ENCODE measurements at places on chromosomes 5 and 9. TPM values are rescaled to one million over a fixed set of nuclear protein-coding genes. Genes with fewer than 3 reads are reported as not detected.

DNA sequence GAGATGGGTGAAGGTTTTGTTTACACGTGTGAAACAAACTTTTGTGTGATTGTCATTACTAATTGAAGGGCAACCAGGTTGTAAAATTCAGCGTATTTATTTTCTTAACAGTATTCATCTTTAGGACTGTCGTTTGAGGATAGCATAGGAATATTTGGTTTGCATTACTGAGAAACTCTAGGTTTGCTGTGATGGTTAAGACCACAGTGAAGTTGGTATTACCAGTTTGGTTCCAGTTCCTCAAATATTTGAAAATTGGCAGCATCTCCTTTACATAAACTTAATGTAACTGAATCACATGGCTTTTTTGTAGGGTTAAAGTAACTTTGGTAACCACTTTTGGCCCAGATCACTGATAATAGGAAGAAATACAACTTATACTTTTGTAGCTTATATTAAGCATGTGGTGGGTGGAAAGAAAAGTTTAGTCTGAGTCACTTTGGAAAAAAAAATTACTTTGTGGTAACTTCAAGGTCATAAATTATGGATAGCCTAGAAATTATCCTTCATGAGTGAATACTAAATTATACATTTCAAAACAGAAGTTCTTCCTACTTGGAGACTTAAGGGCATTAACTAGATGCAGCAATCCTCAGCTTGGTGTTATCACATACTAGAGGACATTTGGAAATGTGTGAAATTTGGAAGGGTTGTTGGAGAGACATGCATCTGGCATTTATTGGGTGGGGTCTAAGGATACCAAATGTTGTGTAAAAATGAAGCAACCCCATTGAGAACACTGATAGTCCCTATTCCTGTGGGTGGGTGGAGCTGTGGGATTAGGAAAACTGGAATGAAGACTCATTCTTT is 33.9 kb downstream of the G3BP1 start:
- H3K27ac ChIP-seq, result no peak overlapping the region
- no peak for DNase-seq
- no peaks in the 10 kb centered on the region for H3K4me1 ChIP-seq
- peaks cover 6% of the 10 kb centered on the region for H3K36me3 ChIP-seq

- H3K27ac ChIP-seq, result no peak overlapping the region
- H3K4me3 ChIP-seq, result no peak overlapping the region
- no peaks in the 10 kb centered on the region for H3K27me3 ChIP-seq
Measured at GRCh38 chr9:71854811-71855210, 56.2 kb downstream of the ABHD17B start.

GRCh38 chr9:36101916-36102741 is 34.4 kb upstream of the GLIPR2 start:
- no peaks in the 10 kb centered on the region for H3K36me3 ChIP-seq
- H3K4me3 ChIP-seq, result no peak overlapping the region
- H3K27ac ChIP-seq, result no peak overlapping the region
- no peak for DNase-seq

DNA sequence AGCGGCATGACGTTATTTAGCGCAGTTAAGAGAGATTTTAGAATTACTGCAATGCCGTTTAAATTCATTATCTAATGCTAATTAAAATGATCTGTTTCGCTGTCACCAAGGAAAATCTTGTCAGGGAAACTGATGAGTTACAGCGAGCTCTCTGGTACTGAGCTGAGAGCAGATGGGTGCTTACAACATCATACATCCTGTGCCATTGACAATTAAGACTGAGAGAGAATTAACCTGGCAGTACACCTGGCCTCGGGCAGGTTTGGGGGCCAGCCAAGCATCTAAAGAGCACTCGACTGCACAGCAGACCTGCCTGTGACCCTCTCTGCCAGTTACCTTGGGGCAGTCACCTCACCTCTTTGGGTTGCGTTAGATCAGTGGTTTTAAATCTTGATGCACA is 55.0 kb downstream of the PUM3 start:
- DNase-seq, result no peak
- H3K4me1 ChIP-seq, result no peaks in the 10 kb centered on the region

- H3K4me1 ChIP-seq, result no peaks in the 10 kb centered on the region
- DNase-seq, result no peak
- H3K27ac ChIP-seq, result no peak overlapping the region
- H3K27me3 ChIP-seq, result no peaks in the 10 kb centered on the region
- no peaks in the 10 kb centered on the region for H3K36me3 ChIP-seq
- no peak overlapping the region for H3K4me3 ChIP-seq
Measured at GRCh38 chr5:112554101-112554977, 135.3 kb upstream of the EPB41L4A start.

- no peaks in the 10 kb centered on the region for H3K4me1 ChIP-seq
- no peak overlapping the region for H3K27ac ChIP-seq
- H3K4me3 ChIP-seq, result no peak overlapping the region
Measured at GRCh38 chr5:51380603-51381207, 2.5 kb upstream of the ISL1 start.

GRCh38 chr5:135208903-135209721 is 175.1 kb upstream of the PITX1 start:
- no peaks in the 10 kb centered on the region for H3K36me3 ChIP-seq
- DNase-seq, result no peak
- no peak overlapping the region for H3K27ac ChIP-seq
- H3K4me1 ChIP-seq, result no peaks in the 10 kb centered on the region
- H3K4me3 ChIP-seq, result no peak overlapping the region

DNA sequence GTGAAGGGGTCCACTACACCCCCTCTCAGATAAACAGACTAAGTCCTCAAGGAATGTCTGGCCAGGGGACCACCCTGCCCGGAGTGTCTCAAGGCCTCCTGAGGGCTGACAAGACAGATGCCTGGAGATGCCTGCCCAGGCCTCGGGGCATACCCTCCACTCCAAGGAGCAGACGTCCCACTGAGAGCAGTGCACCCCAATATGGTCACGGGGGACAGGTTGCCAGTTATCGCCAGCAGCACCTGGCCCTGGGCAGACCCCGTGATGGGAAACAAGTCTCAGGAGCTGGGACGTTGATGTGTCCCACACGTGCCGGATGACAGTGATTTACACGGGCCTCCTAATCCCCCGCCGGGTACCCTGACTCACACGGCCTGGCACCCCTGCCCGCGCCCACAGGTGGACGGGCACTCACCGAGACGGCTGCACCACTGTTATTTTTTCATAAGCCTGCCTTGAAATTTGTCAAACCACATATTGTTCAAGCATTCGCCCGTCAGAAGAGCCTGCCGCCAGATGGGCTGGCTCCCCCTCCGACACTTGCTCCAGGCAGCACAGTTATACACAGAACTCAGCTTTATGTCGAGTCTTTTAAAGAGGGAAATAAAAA is 43.9 kb downstream of the BARX1 start:
- H3K27ac ChIP-seq, result no peak overlapping the region
- H3K27me3 ChIP-seq, result peaks cover 43% of the 10 kb centered on the region

GRCh38 chr5:102313912-102314311 is 17.8 kb upstream of the SLCO4C1 start:
- H3K27me3 ChIP-seq, result no peaks in the 10 kb centered on the region
- H3K36me3 ChIP-seq, result no peaks in the 10 kb centered on the region
- DNase-seq, result no peak
- no peak overlapping the region for H3K27ac ChIP-seq
- H3K4me3 ChIP-seq, result no peak overlapping the region

- DNase-seq, result no peak
- no peak overlapping the region for H3K4me3 ChIP-seq
- no peaks in the 10 kb centered on the region for H3K4me1 ChIP-seq
- H3K27me3 ChIP-seq, result no peaks in the 10 kb centered on the region
Measured at GRCh38 chr5:159850160-159850559, 66.1 kb upstream of the ADRA1B start.

DNA sequence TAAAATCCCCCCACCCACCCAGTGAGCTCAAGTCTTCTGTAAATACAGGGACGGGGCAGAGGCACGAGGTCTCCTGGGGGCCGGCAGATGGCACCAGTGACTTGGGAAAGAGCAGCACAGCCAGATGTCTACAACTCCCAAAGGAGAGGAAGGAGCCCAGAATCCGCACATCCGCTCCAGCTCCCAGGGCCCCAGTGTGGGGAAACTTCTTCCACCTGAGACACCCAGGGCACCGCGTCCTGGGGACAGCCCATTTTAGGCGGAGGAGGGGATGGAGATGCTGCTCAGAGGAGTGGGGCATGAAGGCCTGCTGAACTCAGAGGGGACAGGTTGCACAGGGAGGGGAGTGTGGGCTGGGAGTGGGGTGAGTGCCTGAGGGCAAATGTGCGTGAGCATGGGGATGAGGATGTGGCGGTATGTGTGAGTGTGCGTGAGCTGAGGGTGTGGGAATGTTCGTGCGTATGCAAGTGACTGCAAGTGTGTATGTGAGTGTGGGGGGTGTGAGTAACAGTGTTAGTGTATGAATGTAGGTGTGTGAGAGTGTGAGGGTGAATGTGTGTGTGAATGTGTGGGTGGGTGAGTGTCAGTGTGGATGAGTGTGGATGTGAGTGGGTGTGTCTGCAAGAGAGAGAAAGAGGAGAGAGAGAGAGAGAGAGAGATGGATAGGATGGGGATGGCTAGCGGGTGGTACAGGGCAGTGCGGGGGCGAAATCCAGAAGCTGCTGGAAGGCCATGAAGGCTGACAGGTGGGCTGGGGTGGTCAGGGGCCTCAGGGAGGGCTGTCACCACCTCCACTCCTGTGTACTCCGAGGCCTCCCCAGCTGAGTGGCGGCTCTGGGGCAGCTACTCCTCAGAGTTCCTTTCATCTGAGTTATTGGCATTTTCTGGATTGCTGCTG is 63.5 kb downstream of the DUSP1 start:
- DNase-seq, result no peak
- H3K27ac ChIP-seq, result no peak overlapping the region
- H3K27me3 ChIP-seq, result no peaks in the 10 kb centered on the region
- H3K4me1 ChIP-seq, result peaks cover 2% of the 10 kb centered on the region
- H3K36me3 ChIP-seq, result no peaks in the 10 kb centered on the region
- no peak overlapping the region for H3K4me3 ChIP-seq

DNA sequence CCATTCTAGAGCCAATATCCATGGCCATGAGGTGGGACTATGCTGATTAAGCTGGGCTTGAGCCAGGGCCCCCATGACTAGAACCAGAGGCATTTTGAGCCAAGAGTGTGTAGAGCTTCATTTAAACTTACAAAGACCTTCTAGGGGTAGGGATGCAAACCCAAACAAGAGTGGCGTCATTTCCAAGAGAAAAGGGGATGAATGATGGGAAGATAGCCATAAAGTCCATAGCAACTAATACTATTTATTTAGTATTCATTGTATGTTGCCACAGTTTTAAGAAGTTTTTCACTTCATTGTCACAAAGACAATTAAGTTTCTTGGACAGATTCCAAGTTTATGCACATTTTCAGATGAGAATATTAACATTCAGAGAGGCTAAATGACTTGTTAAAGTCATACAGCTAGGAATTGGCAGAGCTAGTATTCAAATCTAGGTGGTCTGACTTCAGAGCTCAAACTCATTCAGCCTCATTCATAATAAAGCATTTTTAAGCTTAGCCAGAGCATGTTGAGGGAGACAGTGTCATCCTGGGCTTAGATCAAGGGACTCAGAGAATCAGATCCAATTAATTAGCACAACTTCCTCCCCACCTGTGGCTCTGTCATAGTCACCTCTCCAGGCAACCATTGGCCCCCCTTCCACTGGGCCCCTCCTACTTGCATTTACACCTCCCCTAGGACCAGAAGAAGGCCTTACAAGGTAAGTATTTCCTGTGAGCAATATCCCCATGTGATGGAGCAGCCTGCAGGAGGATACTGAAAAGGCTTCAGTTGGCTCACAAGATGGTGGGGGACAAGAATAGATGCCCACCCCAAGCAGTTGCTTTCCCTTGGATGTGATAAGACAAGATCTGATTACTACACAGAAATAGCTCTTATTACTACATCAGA is 95.0 kb upstream of the PCSK1 start:
- no peak overlapping the region for H3K27ac ChIP-seq
- no peak overlapping the region for H3K4me3 ChIP-seq
- DNase-seq, result no peak
- H3K36me3 ChIP-seq, result no peaks in the 10 kb centered on the region
- H3K4me1 ChIP-seq, result no peaks in the 10 kb centered on the region

DNA sequence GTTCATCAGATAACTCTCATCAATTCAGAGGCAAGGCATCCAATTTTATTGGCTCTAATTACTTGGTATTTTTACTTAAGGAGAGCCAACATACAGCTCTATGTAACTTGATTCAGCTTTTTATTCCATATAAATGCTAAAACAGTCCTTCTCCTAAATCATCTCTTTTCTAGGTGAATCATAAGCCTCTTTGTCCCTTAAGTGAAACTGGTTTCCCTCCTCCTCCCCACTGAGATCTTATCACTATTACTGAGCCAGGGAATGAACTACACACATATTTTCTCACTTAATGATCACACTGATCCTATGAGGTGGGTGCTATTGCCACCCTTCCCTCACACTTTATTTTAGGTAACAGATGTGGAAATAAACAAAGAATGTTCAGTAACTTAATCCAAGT is 1143.8 kb downstream of the MAT2B start:
- H3K4me3 ChIP-seq, result no peak overlapping the region
- no peaks in the 10 kb centered on the region for H3K36me3 ChIP-seq
- H3K27ac ChIP-seq, result no peak overlapping the region

- no peaks in the 10 kb centered on the region for H3K36me3 ChIP-seq
- H3K4me3 ChIP-seq, result no peak overlapping the region
- no peaks in the 10 kb centered on the region for H3K4me1 ChIP-seq
- DNase-seq, result no peak
Measured at GRCh38 chr5:124842725-124843595, 96.5 kb upstream of the ZNF608 start.

DNA sequence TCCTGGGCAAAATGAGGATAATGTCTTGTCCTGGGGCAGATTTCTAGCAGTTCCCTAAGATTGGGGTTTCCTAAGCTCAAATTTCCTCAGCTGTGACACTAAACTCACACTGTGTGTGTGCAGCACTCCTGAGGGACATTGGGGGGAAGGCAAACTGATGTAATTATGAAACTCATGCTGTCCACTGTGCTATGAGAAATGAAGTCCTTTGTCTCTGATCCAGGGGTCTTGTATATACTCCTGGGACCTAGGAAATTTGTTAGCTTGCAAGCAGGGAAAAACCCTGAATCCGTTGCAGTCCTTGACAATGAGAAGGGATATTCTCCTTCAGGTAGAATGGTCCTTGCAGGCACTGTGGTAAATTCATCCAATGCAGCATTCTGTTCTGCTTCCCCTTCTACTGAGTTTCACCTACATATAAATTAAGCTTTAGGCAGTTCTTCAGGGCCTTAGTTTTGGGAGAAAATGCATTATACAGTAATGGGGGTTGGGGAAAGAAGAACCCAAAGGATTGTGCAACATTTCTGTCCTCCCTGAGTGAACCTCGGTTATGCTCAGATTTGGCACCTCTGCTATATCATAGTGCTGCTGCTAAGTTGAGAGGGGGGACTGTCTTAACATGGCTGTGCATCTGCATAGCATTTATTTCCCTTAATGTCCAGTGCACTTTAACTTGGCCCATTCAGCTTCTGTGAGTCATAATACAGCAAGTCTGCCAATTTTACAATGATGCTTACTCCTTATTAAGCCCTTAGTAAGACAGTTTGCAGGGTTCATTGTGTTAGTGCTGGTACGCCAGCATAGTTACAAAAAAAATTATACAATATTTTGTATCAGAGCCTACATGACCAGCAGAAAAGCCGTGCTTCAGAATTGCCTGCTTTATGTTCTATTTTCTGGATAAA is 80.2 kb downstream of the PJA2 start:
- peaks cover 17% of the 10 kb centered on the region for H3K36me3 ChIP-seq
- DNase-seq, result no peak
- no peak overlapping the region for H3K27ac ChIP-seq
- H3K4me3 ChIP-seq, result no peak overlapping the region
- no peaks in the 10 kb centered on the region for H3K4me1 ChIP-seq

The MSX2 gene
- not detected for total RNA-seq

The HTR4 gene
- total RNA-seq, result not detected

The PCDHGA12 gene
- 0.30 TPM for total RNA-seq

The SELENOP gene
- total RNA-seq, result 0.68 TPM

The SLC6A18 gene
- not detected for total RNA-seq

The GPSM1 gene
- total RNA-seq, result 9.5 TPM

The ARID3C gene
- not detected for total RNA-seq

The QRFP gene
- total RNA-seq, result not detected

Data from T-cell (primary cell).